NB4 (cell line): ENCODE measurements at places on chromosomes 1 and 21.
A peak's percentile ranks its signal among the peaks of the same experiment; 100 is the strongest.

DNA sequence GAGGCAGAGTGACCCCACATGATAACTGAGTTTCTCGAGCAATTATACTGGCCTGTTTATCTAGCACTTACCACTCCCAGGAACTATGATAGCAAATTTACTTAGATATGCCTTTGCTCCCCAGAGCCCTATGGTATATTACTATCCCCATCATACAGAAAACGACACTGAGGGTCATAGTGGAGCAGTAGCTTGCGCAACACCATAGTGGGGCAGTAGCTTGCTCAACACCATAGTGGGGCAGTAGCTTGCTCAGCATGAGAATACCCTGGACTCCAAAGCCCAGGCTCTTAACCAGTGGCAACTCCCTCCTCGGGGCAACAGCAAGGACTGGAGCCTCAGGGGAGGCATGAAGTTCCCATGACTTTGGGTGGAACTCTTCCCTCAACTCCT, 211.9 kb downstream of the NPHP4 start:
- DNase-seq, result peak; percentile 24

- no peak for DNase-seq
These were observed 45.9 kb downstream of the COQ8A start for GRCh38 chr1:226985839-226986463.

- no peak for DNase-seq
These were observed 803.1 kb downstream of the USP25 start for GRCh38 chr21:16532840-16533239.

DNA sequence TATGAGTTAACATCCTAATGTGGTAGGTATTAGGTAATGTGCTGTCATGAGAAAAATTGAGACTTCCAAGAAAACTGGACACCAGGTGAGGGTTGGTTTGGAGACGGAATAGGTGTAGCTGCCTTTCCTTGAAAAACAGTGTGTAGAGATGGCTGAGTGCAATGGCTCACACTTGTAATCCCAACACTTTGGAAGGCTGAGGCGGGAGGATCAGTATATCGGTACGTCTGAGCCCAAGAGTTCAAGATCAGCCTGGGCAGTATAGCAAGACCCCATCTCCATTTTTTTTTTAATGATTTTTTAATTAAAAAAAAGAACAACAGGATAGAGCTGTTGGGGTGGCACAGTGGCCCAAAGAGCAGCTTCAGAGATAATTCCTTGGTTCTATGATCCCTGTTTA, 6.8 kb upstream of the PPP1R8 start:
- DNase-seq, result no peak

GRCh38 chr1:92922356-92923035, 38.8 kb downstream of the DIPK1A start:
- no peak for DNase-seq
